ENCODE measurements at places on chromosomes 11 and 22.

DNA sequence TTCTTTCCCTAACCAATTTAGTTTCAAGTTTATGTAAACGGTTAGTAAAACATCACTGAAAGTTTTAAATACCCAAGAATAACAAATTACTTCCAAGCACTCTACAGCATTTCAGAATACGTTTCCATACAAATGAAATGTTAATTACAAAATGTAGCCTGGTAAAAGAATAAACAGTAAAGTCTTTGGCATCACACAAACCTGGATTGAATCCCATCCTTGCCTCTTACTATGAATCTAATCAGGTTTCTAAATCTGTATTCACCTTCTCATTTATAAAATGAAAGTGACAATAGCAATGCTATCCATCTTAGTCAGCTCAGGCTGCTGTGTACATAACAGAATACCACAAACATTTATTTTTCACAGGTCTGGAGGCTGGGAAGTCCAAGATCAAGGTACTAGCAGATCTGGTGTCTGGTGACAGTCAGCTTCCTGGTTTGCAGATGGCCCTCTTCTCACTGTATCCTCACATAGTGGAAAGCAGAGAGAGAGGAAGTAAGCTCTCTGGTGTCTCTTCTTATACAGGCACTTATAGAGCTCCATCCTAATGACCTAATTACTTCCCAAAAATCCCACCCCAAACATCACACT is 19.2 kb downstream of the FAM168A start:
- no peak for DNase-seq

DNA sequence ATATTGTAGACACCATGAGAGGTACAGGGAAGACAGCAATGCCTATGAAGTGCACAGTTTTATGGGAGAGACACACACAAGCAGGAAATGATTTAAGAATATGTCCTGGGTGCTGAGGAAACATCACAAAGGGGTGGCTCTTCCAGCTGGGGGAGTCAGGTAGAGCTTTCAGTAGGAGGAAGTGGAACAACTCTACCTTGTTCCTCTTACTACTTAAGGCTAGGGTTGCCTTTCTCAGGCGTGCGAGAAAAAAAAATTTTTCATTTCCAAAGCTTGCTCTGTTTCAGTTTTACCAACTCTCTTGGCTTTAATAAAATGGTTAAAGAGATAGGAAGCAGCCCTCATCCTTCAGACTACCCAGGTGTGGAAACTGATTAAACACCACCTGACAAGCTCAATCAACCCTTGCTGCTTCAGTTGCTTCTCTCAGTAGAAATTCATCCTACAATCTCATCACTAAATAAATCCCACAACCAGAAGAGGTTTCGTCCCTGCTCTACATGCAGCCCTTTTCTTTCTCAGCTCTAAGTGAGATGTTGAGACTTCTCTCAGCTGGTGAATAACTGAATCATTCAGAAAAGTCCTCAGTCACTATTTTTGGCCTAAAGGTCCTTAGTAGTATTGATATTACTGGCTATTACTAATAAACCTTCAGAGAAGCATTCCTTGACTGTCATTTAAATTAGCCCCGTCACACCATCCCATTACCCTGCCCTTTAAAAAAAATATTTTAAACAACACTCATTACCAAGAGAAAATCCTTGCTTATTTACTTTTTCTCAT is 5.9 kb downstream of the ABTB2 start:
- no peak for DNase-seq

GRCh38 chr11:99584830-99585229 is 564.1 kb downstream of the CNTN5 start:
- DNase-seq, result no peak

DNA sequence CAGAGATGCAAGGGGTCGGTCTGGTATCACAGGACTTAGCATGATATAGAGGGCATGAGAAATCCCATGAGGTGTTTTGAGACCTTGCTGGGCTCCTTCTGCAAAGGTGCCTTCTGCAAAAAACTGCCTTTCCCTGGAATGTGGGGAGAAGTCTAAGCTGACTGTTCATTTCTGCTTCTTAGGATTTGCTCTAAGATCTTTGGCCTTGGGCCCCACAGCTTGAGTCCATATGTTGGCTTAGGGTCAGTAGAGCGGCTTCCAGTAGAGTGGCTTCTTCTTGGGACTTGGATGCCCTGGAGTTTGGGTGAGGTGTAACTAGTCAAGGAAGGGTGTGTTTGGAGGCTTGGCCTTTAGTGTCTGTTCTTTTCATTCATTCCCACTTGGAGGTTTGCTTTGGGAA is 37.0 kb downstream of the AMPD3 start:
- no peak for DNase-seq

GRCh38 chr11:5123802-5124521 is 14.2 kb downstream of the OR52A5 start:
- DNase-seq, result peak; percentile 56

DNA sequence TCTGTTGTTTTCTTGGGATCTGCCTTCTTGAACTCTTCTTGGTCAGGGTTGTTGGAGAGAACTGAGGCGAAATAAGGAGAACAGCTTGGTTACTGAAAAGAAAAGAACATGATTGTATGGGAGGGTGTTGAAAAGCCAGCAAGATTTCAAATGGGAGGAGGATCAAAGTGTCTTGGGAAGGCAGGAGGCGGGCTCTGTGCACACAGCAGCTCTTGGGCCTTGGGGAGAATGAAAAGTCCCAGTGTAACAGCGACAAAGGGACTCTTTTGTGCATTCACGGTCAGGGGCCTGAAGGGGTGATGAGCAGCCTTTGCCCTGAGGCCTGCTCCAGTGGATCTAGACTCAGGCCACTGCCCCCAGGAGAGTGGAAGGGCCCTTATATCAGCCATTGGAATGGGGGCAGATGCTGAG is 135.4 kb downstream of the ADAMTS15 start:
- no peak for DNase-seq

DNA sequence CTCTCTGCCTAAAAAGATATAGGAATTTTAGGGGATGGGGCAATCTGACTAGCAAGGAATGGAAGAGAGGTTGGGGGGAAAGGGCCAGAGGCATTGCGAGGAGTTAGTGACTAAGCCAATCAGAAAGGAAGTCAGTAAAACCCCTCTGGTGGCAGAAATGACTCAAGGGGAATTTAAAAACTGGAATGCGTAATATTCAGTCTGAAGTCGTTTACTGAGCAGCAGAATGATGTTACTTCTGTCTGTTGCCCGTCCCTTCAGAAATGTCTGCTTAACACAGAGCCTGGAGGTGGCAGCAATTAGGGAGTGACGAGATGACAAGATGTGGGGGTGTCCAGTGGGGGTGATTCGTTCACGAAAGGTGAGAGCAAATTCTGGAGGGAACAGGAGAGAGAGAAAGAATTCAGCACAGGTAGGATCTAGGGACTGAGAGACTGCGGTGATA is 107.7 kb upstream of the CLMP start:
- no peak for DNase-seq

- no peak for DNase-seq
Observed at GRCh38 chr11:15590132-15590531, 475.4 kb downstream of the INSC start.

DNA sequence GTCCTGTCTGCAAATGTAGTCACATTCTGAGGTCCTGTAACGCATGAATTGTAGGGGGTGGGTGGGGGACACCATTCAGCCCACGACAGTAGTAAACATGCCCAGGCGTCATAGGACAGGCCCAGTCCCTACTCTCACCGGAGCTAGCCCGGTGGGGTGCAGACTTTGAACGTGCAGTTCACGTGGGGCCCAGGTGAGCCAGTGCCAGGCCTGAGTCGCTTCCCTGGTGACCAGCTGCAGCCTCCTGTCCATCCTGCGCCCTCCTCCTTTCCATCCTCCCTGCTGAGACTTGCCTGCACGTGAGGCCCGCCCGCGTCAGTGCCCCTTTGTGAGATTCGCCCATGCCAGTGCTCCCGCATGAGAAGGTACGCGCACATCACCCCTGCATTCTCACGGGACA is 116.8 kb downstream of the WNT7B start:
- no peak for DNase-seq

GRCh38 chr22:48440176-48440575 is 1387.5 kb downstream of the BRD1 start:
- DNase-seq, result no peak

- DNase-seq, result no peak
Observed at GRCh38 chr22:25563761-25564319, 635 bp upstream of the GRK3 start.

GRCh38 chr22:20980523-20980922 is 1.6 kb upstream of the LZTR1 start:
- no peak for DNase-seq

GRCh38 chr11:15641271-15642045 is 526.7 kb downstream of the INSC start:
- DNase-seq, result no peak

All from HEK293T (cell line).